ENCODE measurements at places on chromosomes 2 and 18.

DNA sequence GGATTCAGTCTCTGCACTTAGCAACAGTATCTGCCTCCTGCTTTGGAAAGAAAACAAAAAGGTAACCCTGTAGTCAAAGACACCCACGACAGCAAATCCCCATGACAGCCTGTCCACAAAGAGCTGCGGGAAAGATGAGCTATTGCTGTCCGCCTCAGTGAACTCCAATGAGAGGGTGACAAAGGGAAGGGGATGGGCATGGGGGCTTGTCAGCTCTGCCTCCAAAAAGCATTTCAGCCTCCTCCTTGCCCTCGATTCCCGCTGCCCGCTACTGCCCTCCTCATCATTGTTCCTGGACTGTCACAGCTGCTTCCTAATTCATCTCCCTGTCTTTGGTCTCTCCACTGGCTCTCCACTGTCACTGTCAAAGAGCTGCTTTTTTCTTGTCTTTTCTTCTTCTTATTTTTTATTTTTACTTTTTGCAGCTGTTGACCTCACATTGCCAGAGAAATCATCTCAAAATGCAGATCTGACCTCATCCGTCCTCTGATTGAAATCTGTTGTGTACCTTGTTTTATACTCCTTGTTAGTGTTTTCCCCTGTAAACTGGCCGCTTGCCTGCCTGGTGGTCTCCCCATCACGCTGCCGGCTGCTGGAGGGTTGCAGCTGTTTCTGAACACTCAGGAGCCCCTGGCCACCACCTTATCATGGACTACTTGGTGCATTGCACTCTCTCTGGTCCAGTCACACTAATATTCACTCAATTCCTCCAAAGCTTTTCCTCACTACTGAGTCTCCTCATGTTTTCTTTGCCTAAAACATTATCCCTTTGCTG, 7.9 kb upstream of the E2F6 start:
- no peak for DNase-seq

- DNase-seq: no peak
Observed at GRCh38 chr2:217926801-217927200, 76.0 kb downstream of the TNS1 start.

- no peak for DNase-seq
Observed at GRCh38 chr2:119718501-119719260, 39.7 kb downstream of the TMEM177 start.

GRCh38 chr18:40088130-40088529, 1866.9 kb upstream of the PIK3C3 start:
- no peak for DNase-seq

GRCh38 chr2:63064661-63065060, 14.0 kb downstream of the OTX1 start:
- no peak for DNase-seq

All from naive thymus-derived CD4-positive, alpha-beta T cell (primary cell).